RWPE1 (cell line): ENCODE measurements at places on chromosomes 16 and 17.

DNA sequence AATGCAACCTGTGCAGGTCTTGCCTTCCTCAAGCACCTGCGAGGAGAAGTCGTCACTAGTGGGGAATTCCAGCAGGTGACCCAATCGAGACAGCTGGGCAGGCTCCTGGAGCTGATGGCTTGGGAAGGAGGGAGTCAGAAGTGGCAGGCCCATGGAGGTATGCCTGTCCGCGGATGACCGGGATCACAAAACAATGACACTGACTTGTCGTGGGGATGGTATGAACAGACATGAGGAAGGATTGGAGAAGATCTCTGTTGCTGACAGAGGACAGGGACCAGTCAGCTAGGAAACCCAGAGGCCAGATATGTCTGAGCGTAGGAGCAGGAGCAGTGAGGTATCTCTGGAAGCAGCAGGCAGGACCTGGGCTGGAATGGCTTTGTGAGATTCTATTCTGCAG is 233.3 kb downstream of the SOX9 start:
- DNase-seq, result no peak

DNA sequence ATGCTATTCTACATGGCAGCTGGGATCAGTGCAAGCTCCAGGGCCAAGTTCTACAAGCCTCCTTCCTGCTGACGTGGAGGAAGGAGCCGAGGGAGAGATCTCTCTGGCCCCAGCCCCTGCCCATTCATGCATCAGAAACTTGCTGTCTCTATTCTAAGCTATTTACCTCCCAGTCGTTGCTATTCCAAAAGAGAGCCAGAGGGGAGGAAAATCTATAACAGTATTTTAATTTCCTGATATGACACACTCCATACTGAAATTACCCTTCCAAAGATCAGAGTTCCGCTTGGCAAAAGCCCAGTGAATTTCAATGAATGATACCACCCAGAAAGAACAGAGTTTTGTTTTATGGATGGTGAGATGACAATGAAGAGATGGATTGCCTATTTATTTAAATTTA is 133.4 kb downstream of the GRIN2A start:
- DNase-seq, result no peak

GRCh38 chr17:29596811-29597210 is 3.9 kb downstream of the ANKRD13B start:
- DNase-seq, result no peak

DNA sequence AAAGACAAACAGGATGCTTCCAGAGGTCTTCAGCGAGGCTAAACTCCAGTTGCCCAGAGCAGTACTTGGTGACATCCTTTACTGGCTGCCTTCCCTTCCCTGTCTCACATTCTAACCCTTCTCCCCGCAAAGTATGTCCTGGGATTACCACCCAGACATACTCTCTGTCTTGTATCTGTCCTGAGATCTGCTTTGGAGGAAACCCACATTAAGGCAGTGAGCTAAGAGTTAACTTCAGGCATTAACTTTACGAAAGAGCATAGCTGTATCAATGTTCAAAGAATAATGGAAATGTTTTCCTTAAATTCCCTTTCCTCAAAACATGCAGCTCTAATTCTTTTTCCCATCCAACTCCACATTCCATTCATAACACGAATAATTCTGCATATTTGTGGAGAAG is 385.2 kb downstream of the NPIPA8 start:
- DNase-seq, result no peak

DNA sequence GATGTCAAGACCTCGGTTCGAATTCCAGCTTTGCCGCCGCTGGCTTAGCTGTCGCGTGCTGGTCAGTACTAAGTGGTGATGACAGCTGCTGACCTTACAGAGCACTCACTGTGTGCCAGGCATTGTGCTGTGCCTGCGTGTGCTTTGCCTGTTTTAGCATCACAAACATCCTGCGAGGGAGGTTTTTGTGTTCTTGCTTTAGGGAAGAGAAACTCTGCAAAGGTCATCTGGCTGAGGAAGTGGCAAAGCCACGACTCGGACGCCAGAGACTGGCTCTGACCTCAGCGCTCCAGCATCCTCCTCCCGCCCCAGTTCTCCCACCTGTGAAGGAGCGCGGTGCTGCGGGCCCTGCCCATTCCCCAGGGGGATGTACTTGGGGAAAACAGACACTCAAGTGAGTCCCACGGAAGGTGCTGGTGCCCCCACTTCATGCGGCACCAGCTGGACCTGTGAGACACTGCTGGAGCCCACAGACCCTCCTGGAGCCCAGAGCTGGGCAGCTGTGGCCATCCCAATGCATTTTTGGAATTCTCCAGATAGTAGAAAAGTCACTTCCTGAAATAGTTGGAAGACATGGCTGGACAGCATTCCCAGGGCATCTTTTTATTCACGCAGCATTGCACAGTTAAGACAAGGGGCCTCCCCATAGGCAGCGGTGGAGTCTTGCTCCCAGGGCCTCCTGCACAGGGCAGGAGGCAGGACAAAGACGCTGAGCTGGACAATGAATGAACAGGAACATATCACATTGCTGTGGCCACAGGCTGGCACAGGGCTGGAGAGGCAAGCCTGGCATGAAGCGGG is 20.0 kb upstream of the HERPUD1 start:
- DNase-seq, result no peak

DNA sequence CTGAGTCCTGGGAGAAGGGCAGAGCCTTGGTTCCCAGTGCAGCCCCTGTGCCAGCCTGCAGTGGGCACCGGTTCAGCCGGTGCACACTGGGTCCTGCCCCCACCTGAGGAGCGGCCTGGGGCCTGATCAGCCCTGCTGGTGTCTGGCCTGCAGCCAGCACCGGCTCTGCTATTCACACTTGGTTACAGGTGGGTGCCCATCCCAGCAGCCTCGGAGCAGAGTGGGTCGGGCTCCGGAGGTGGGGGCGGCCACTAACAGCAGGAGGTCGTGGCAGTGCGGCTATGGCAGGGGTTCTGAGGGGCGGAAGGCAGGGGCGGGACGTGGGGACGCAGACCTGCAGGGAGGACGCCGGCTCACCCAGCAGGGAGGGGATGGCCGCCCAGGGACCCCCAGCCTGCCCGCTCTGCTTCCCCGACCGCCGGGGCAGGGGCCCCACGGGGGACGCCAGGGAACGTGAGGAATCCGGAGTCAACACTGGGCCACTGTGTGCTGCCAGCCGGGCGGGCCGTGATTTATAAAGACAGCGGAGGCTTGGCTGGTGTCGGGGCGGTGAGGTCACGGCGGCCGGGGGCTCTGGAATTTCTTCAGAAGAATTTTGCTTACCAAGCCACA is 20.3 kb downstream of the METRNL start:
- no peak for DNase-seq

DNA sequence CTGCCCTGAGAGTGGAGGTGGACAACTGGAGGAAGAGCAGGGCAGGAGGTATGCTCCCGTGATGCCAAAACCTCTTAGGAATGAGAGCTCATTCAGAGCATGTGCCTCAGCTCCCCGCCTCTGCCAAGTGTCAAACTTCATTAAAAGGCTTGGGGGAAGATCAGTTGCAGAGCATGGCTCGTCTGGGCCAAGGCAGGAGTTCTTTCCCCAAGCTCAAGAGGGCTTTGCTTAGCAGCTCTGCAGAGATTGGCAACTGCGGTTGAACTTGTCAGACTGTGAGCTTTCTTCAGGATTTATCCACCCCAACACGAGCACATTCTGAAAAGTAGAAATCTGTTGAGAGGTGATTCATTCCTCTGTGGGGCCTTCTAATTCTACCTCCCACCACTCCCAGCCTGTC is 248.1 kb downstream of the HS3ST3A1 start:
- no peak for DNase-seq

- no peak for DNase-seq
Observed at GRCh38 chr17:65229621-65229995, 92.4 kb downstream of the RGS9 start.

DNA sequence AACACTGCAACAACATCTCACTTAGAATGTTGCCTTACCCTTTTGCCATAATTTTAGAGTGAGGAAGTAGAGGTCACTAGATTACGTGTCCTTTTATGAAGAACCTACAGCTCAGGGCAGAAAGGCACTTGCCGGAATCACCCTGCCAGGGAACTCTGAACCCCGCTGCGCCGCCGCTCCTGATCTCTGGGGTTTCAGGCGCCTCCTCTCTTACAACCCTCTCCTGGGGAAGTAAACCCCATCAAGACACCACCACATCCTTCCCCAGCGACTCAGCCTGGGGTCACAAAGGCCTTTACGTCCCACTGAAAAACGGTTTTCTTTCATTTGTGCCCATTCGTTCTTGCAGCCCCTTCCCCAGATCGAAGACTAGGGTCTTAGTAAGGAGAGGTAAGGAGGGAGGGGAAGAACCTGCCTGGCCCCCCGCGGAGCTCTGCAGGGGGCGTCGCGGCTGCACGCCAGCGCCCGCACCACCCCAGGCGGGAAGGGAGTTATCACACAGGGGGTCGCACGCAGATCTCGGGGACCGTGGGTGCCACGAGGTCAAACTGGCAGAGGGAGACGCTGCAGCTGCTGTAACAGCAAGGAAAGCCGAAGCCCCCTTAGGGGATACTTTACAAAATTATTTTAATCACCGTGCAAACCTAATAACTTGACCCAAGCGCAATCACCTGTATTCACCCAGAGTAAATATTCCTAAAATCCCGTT is 1.0 kb upstream of the HLF start:
- DNase-seq, result no peak

DNA sequence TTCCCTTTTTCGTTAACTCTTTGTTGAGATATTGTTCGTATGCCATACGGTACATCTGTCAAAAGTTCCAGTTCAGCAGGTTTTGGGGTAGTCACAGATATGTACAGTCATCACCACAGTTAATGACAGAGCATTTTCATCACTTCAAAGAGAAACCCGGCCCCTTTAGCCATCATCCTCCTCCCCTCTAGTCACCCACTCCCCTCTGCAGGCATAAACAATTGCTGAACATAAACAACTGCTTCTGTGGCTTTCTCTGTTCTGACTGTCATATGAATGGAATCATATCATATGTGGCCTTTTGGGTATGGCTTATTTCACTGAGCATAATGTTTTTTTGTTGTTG is 59.3 kb downstream of the RNF213 start:
- DNase-seq, result no peak

GRCh38 chr16:68798398-68798797 is 44.9 kb upstream of the TANGO6 start:
- DNase-seq, result peak; percentile 66

- no peak for DNase-seq
Observed at GRCh38 chr16:62249069-62249468, 212.8 kb upstream of the CDH8 start.

- DNase-seq, result no peak
Observed at GRCh38 chr17:21524211-21524591, 148.0 kb downstream of the KCNJ12 start.

- DNase-seq, result no peak
Observed at GRCh38 chr17:8318010-8318935, 8.2 kb downstream of the ARHGEF15 start.

DNA sequence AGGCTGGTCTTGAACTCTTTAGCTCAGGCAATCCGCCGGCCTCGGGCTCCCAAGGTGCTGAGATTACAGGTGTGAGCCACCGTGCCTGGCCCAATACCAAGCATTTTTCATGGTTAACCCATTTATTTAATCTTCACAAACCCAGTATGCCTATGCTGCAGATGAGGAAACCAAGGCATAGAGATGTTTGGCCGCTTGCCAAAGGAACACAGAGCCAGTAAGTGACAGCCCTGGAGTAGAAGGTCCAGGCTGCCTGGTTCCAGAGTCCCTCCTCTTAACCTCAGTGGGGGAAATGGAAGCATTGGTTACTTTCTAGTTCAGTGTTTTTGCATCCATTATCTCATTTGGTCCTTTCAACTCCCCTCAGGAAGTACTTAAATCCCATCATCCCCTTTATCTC is 15.3 kb upstream of the ARL5C start:
- DNase-seq, result no peak

DNA sequence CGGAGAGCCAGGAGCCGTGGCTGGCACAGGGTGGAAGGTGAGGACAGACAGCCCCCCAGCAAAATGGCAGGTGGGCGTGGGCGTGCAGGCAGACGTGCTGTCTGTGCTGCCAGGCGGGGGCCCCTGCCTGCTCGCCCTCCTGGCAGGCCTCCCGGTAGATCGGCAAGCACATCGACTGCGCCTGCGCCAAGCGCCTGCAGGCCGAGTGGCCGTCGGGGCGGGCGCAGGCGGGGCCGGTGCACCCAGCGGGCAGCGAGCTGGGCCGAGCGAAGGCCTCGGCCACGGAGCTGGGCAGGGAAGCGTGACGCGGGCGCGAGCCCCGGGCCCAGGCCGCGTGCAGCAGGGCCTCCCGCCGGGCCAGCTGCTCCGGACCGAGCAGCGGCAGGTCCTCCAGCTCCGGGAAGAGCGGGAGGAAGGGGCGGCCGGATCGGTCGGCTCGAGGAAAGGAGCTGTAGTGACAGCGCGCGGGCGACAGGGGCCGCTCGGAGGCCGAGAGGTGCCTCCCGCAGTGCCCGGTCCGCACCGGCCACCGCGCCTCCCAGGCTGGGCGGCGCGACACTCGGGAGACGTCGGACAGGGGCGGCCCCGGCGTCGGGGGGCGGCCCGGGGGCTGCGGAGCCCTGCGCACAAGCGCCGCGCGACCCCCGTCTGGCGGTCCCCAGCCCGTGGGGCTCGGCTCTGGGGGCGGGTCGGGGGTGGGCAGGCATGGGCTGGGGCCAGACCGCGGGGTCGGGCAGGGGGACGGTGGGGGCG is 16.9 kb downstream of the GRIN2C start:
- DNase-seq, result peak; percentile 57

DNA sequence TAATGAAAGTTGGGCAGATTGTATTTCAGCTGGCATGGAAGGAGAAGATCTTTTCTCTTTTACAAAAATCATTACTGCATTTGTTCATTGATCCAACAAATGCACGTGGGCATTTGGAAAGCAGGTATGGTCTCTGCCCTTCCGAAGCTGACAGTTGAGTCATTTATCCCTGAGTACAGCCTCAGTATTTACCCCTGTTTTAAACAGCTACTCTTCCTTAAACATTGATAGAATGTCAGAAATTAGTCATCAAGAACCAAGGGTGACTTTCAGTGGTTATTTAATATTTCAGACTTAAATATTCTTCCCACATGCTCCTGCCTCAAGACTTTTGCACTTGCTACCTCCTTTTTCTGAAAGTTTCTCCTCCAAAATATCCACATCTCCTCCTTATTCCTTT is 226.7 kb upstream of the HSBP1 start:
- DNase-seq, result no peak

- no peak for DNase-seq
Observed at GRCh38 chr16:23140107-23140506, 9.1 kb downstream of the USP31 start.

- peak; percentile 25 for DNase-seq
Observed at GRCh38 chr17:82963104-82963950, 116.1 kb upstream of the METRNL start.
